ENCODE measurements at places on chromosomes 6 and 20. TPM values are rescaled to one million over a fixed set of nuclear protein-coding genes. Genes with fewer than 3 reads are reported as not detected.

DNA sequence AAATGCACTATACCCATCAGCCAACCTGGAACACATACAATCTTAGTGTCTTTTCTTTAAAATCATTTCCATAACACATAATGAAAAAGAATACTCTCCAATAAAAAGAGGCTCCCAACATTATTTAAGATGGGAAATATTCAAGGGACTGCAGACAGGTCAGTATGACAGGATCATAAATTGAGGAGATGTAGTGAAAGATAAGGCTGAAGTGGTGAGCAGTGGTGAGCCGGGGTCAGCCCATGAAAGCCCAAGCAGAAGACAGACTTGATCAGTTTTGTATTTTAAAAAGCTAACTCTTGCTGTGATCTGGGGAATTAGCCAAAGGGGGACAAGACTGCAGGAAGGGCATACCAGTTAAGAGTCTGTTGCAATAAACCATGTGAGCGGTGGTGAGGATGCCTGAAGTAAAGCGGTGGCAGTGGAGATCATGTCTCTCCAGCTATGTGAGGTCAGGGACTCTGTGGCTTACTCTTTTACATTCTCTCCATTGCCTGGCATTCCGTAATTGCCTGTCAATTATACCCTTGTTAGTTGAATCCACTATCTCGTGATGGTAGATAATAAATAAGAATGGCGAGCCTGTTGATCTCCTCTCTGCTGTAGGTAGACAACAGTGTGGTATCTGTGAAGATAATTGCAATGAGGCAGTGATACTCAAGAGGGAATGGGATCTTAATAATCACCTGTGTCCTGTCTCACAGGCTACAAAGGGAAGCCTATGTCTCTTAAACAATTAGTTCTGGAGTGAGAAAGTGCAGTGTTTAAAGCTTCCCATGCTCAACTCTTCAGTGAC lies 97.4 kb downstream of the FILIP1 start:
- no peak for DNase-seq

- DNase-seq, result no peak
Observed at GRCh38 chr6:126210398-126211075, 129.4 kb upstream of the CENPW start.

GRCh38 chr6:147156218-147156617 lies 48.0 kb upstream of the STXBP5 start:
- no peak for DNase-seq

Gene TMC2
- not detected for total RNA-seq

- no peak for DNase-seq
Observed at GRCh38 chr20:18904624-18905023, 91.0 kb downstream of the SCP2D1 start.

DNA sequence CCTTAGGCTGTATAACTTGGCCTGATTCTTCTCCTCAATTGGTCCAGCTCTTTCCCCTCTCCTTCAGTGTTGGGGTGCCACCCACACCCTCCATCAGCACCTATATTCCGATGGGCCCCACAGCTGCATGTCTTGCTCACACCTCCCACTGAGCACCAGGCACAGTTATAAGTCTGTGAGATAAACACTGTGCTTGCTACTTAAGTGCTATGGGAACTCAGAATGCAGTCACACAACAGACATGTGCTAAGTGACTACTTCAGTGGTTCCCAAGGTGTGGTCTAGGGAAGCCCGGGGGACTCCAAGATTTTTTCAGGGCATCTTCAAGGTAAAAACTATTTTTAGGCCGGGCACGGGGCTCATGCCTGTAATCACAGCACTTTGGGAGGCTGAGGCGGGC lies 7.3 kb downstream of the ZC3H12D start:
- DNase-seq, result no peak

Data from Daoy (cell line).